ENCODE measurements at places on chromosomes 7 and 10. TPM values are rescaled to one million over a fixed set of nuclear protein-coding genes. Genes with fewer than 3 reads are reported as not detected.
A peak's percentile ranks its signal among the peaks of the same experiment; 100 is the strongest.

DNA sequence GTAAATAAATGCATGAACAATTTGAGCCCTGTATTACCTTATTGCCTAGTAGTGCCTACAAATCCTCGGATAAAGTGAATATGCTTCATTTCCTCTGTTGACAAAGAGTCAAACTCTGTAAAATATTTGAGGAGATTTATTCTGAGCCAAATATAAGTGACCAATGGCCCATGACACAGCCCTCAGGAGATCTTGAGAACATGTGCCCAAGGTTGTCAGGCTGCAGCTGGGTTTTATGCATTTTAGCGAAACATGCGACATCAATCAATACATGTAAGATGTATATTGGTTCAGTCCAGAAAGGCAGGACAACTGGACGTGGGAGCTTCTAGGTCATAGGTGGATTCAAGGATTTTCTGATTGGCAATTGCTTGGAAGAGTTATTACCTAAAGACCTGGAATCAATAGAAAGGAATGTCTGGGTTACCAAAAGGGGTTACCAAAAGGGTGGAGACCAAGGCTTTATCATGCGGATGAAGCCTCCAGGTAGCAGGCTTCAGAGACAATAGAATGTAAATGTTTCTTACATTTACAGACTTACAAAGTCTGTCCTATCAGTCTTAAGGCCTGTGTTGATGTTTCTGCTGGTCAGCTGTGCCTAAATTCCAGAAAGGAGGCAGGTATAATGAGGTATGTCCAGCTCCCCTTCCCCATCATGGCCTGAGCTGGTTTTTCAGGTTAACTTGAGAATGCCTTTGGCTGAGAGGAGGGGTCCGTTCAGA, 220.1 kb upstream of the FZD1 start:
- H3K4me3 ChIP-seq = no peak overlapping the region
- H3K36me3 ChIP-seq = peaks cover 58% of the 10 kb centered on the region
- peaks cover under 1% of the 10 kb centered on the region for H3K4me1 ChIP-seq
- H3K27ac ChIP-seq = no peak overlapping the region

Gene BMPER
- total RNA-seq = not detected

Gene CRHR2
- total RNA-seq = not detected

DNA sequence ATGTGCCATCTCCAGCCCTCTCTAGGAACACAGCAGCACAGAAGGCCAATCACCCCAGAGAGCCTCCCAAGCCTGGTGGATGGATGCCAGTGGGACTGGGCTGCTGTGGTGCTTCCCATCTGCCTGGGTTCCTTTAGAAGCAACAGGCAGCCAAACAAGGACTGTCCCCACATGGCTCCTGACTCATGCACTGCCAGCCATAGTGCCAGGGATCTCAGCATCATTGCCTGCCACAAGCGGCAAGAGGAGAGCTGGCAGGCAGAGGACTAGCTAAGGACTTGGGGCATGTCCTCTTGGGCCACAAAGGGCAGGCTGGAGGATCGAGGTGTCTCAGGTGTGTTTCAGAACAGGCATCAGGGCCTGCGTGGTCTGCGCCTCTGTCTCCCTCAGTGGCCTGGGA, 23.4 kb upstream of the FIGNL1 start:
- no peak overlapping the region for H3K27ac ChIP-seq
- no peak for DNase-seq
- peaks cover 6% of the 10 kb centered on the region for H3K27me3 ChIP-seq

Gene TMEM213
- not detected for total RNA-seq

- no peak overlapping the region for H3K4me3 ChIP-seq
- no peaks in the 10 kb centered on the region for H3K36me3 ChIP-seq
- no peak overlapping the region for H3K27ac ChIP-seq
- no peaks in the 10 kb centered on the region for H3K27me3 ChIP-seq
Observed at GRCh38 chr7:80488406-80488805, 23.5 kb downstream of the GNAT3 start.

DNA sequence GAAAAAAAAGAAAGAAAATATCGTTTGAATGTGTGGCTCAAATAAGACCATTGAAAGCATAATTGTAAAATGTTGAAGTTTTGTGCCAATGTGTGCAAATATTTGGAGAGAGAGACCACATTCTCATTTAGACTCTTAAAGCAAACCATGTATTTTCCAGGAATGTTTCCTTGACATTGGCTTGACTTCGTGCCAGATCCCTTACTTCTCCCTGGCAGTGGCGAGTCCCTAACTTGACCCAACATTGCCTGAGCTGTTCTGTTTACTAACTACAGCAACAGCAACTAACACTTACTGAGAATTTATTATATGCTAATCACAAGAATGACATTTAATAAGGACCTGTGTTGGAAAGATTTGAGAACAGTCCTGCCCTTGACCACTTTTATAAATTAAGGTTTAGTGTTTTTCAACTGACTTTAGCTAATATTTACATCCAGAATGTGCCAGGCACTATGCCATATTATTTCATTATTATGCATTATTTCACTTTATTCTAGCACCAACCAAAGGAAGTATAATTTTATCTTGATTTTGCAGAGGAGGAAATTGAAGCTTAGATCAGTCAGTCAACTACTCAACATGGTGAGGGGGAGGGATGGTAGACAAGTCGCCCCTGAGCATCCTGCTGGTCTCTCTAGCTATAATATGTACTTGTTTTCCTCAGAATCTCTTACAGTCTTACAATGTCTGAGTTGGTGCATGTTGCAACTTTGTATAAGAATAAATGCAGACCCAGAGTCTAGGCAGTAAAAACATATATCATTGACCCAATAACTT, 29.7 kb downstream of the ZNF467 start:
- H3K36me3 ChIP-seq = no peaks in the 10 kb centered on the region
- no peak overlapping the region for H3K4me3 ChIP-seq
- no peak for DNase-seq
- H3K4me1 ChIP-seq = peaks cover 10% of the 10 kb centered on the region
- no peak overlapping the region for H3K27ac ChIP-seq

GRCh38 chr7:105448181-105448580, 59.5 kb upstream of the SRPK2 start:
- H3K27ac ChIP-seq = peak overlapping the region; percentile 89
- H3K36me3 ChIP-seq = no peaks in the 10 kb centered on the region
- H3K4me1 ChIP-seq = peaks cover 74% of the 10 kb centered on the region
- no peak for DNase-seq

Measured in activated B cell treated with CpG ODN at 0.5 μM for 24 hours (primary cell).